ENCODE measurements at places on chromosomes 7 and 10.

GRCh38 chr7:55970561-55970960, 6.2 kb downstream of the NIPSNAP2 start:
- DNase-seq, result no peak

GRCh38 chr7:43570688-43571365, 12.1 kb upstream of the STK17A start:
- no peak for DNase-seq

DNA sequence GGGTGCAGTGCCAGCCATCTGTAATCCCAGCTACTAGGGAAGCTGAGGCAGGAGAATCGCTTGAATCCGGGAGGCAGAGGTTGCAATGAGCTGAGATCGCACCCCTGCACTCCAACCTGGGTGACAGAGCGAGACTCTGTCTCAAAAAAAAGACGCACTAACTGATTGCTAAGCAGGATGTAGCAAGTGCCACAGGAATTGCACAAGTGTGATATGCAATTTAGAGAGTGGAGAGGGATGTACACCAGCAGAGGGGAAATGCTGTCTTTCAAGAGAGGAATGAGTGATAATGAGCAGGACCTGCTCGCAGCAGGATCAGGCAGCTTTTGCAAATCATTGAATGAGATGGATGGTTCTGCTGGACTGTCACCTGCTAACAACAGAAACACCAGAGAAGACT, 13.3 kb upstream of the SLC16A12 start:
- DNase-seq, result no peak

GRCh38 chr10:103752680-103753248, 102.6 kb downstream of the SH3PXD2A start:
- no peak for DNase-seq

GRCh38 chr7:4279216-4279615, 402.9 kb upstream of the FOXK1 start:
- no peak for DNase-seq

- DNase-seq, result no peak
Measured at GRCh38 chr7:80220022-80220634, 85.5 kb downstream of the GNAI1 start.

- DNase-seq, result no peak
Measured at GRCh38 chr7:4807598-4808016, 32.2 kb downstream of the AP5Z1 start.

- DNase-seq, result peak; percentile 56
Measured at GRCh38 chr10:115947104-115947503, 325.9 kb downstream of the GFRA1 start.

DNA sequence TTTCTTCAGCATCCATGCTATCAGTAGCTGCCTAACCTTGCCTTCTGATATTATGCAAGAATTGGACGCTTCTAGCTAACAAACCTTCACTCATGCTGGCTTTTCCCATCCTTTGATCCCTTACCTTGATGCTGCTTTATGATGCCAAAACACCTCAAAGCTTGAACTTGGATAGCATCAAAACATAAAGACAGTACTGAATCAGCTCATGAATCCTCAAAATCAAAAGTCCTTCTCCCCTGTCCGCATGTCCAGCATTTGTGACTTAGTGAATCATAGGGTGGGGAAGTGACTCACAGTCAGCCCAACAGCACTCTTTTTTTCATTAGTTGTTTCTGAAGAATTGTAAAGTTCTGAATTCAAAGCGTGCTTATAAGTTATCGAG, 89.5 kb upstream of the PIK3CG start:
- DNase-seq, result no peak

GRCh38 chr7:155003092-155003375, at the start of gene PAXIP1:
TSS of gene PAXIP1 (minus strand) at chr7:155003124. CDS start at chr7:155002929, 195 bp downstream.
- DNase-seq, result no peak

- no peak for DNase-seq
Measured at GRCh38 chr10:72106154-72106849, 18.0 kb upstream of the SPOCK2 start.

GRCh38 chr10:58086763-58087150, 180.9 kb downstream of the IPMK start:
- no peak for DNase-seq

DNA sequence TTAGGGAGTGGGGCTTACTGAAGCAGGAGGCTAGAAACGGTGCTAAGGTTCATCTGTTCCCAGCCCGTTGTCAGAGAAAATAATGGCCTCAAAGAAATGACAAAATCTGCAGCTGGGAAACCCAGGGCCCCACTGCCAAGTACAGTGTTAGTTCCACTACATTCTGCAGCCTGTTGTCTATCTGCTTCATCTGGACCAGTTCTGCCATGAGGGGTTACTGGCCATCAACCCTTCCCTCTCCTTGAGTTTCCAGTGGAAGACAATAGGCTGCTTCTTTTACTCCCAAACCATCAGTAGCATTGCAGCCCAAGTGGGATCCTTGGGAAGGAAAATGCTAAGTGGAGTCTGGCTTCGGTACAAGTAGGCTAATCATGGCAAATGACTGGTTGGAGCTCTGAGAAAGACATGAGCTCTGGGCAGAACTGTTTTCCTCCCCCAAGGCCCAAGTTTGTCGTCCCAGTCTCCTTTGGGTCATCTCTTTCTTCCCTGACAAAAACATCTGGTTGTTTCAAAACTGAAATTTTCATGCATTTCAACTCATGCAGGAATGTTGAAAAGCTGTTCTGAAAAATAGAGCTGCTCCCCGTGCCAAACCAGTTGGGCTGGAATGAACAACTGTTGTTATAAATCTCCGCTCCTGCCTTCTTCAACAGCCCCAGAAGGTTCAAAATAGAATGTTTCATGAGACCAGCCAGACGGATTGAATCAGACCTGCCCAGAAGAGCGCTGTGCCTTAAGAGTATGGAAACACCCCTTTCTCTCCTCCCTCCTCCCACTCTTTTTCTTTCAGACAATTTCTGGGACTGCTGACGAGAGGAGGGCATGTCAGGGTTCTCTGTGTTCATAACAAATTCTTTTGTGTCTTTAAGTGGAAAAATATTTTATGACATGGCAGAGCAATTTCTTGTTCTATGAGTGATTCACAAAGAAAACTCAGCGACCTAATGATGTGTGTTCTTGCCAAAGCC, 116.6 kb downstream of the RAB18 start:
- DNase-seq, result peak; percentile 99

- DNase-seq, result no peak
Measured at GRCh38 chr7:29561271-29561670, 2.4 kb upstream of the PRR15 start.

DNA sequence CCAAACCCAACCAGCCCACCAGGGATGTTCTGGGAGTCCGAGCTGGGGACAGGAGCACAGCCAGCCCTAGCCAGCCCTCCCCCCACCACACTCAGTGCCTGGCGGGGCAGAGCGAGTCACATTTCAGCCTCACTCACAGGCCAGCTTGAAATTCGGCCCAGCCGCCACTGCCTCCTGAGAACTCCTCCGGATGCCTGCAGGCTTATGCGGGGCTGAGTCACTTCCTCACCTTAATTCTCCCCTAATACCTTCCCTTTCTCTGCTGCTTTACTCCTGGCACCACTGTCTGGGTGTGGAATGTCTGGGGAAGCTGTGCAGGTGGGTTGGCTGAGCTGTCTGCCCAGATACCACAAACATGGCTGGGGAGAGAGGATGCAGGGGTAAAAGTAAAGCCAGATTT, 22.6 kb upstream of the DLG5 start:
- DNase-seq, result no peak

GRCh38 chr7:104156842-104157277, 51.0 kb downstream of the ORC5 start:
- DNase-seq, result no peak

DNA sequence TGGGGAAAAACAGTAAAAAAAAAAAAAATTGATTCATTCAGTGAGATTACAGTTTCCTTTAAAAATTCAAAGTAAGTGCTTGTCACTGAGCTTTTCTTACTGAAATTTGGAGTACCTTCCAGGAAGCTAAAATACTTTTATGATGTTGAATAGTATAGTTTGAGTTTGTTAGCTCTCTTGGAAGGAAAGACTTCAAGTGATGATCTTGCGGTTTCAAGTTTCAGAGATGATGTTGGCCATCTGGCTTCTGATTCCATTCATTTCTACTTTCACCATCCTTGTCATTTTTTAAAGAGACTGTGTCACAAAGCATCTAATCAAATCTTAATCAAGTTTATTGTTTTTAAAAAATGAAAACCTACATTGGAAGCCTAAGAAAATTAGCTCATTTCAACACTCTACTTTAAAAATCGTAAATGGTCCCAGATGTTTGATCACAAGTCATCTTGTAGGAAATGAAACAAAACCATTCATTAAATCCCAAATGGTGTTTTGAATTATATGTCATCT, 4.9 kb upstream of the HERPUD2 start:
- peak; percentile 30 for DNase-seq

DNA sequence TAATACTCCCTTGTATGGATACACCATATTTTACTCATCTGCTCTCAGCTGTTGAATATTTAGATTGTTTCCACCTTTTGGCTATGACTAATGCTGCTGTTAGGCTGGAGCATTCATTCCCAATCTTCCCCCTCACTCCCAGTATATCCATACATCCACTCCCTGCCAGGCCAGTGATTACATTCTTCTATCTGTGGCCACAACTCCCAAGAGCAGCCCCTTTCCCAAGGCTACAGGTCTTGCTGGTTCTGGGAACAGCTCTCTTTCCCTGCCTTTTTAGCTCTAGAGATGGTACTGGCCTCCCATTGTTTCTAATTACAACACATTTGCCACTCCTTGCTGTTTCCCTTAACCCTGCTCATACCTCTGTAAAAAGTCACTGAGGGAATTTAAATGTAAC, 28.2 kb downstream of the SFR1 start:
- DNase-seq, result no peak

- DNase-seq, result no peak
Measured at GRCh38 chr7:7972128-7972527, 3.5 kb downstream of the GLCCI1 start.

DNA sequence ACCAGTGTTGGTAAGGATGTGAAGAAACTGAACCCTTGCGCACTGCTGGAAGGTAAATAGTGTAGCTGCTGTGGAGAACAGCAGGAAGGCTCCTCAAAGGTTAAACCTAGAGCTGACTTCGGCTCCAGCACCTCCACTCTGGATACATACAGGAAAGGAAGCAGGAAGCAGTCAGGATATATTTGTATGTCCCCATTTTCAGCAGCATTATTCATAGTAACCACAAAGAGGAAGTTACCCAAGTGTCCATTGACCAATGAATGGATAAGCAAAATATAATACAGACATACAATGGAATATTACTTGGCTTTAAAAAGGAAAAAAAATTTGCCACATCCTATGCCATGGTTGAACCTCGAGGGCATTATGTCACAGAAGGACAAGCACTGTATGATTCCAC, 15.0 kb downstream of the RET start:
- DNase-seq, result no peak

DNA sequence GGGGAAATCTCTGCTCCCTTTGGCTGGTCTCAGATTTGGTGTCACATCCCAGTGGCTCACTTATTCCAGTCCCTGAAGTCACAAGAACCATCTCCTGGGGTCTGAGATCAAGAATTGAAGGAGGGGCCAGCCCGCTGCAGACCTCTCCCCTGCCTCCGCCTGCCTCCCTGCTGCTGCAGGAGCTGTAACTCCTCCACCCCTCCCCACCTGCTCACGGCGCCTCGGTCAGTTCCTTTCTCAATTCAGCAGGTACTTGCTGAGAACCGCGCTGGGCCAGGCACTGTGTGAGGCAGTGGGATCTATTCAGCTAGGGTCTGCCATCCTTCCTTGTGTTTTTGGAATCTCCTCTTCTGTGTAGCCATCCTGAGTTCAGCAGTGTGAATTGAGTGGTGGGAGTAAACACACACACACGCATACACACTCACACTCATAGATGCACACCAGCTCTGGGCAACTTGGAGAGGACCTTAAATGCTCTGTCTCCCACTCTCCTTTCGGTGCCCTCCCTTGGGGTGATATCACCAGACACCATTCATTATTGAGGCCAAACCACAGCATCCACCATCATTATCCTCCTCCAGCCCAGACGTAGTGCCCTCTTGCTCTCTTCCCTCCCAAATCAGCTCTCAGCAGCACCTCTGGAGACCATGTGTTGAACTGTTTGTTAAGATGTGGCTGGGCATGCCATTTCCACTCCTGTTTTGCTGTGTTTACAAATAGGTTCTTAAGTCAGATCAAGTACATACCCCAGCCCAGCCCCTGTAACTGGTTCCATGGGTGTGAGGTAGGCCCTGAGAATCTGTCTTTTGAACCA, 22.0 kb upstream of the ANKRD2 start:
- DNase-seq, result no peak

- no peak for DNase-seq
Measured at GRCh38 chr7:130750755-130751154, 16.7 kb upstream of the KLF14 start.

- no peak for DNase-seq
Measured at GRCh38 chr10:104279550-104280259, 10.7 kb downstream of the GSTO2 start.

DNA sequence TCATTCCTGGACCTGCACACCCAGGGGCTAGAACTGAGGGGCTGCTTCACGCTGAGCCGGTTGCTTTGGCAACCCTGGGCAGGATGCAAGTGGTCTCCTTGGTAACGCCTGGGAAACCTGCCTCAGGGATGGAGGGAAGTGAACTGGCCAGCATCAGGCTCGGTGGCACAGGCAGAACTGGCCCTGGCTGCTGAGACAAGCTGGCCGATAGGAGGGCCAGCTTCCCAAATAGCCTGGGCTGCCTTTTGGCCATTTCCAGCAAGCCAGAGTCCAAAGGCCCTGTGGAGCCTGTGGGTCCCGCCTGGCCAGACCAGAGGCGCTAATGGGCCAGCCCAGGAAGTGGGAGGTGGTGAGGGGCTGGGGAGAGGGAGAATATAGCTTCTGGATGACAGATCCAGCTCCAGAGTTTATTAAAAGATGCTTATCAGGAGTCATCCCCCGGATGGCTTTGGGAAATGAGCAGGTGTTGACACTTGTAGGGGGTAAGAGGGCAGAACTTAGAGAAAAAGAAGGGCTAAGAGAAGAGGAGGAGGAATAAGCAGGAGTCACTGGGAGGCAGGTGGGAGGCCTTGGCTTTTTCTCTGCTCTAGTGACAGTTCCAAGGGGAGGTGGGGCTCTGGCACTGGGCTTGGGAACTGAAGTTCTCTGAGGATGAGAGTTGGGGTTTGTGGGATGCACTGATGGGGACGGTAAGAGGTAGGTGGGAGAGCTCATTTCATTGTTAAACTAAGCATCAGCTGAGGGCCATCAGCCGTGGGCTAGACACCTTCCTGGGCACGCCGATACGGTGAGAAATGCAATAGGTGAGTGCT, 9.6 kb downstream of the NEURL1 start:
- no peak for DNase-seq

- no peak for DNase-seq
Measured at GRCh38 chr7:152354061-152354460, 81.7 kb downstream of the KMT2C start.

GRCh38 chr7:137606061-137606674, 240.6 kb downstream of the DGKI start:
- no peak for DNase-seq

Data from GM04503 (cell line).